BJ (cell line): ENCODE measurements at places on chromosomes 3 and 15. TPM values are rescaled to one million over a fixed set of nuclear protein-coding genes. Genes with fewer than 3 reads are reported as not detected.

- DNase-seq, result no peak
Measured at GRCh38 chr3:32705232-32705631, 20.2 kb downstream of the CNOT10 start.

DNA sequence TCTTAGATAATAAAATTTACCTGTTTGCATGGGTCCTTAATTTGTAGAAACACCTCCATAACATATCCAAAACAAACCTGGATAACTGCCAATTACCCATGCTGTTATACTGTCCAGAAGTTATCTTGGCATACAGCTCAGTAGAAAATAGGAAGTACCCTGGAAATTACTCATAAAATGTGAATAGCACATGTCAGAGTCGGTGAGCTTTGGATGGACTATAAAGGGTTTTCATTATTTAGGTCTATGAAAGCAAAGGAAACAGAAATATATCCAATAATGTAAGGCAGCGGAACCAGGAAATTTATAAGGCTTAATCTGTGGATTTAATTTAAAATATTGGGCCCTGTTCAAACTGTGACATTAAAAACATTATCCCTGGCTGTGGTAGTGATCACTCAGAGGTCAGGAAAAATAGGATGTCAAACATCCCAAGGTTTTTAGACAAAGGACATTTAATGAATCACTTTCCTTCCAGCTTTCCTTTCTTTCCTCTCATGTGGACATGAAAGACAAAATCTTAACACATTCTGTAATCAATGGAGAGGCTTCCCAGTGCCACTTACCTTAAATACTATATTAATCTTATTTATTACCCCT lies 459.0 kb upstream of the DPH6 start:
- DNase-seq, result no peak

DNA sequence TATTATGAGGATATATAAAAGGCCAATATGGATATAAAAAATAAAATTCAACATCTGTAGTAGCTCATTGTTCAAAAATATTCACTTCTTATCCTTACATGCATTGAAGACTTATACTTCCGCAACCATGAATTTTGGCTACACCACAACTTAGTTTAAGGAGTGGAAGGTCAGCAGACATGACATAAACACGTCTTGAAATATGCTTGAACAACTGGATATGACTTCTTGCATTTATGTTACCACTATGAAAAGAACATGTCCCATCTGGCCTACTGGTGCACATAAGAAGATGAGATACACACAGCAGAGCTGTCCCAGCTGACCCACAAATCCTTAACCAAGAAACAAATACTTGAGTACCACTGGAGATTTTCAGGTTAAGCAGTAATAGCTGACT lies 52.1 kb downstream of the MYO9A start:
- no peak for DNase-seq

- no peak for DNase-seq
Measured at GRCh38 chr15:38389924-38390542, 63.9 kb upstream of the FAM98B start.

GRCh38 chr15:86231864-86232721 lies 152.4 kb downstream of the AGBL1 start:
- no peak for DNase-seq

TMEM212 gene
- not detected in 2 replicates for polyA plus RNA-seq

ZKSCAN7 gene
- polyA plus RNA-seq, result 4.7 and 4.8 TPM in 2 replicates

CASR gene
- polyA plus RNA-seq, result not detected in 2 replicates

GABRB3 gene
- polyA plus RNA-seq, result 2.3 and 2.6 TPM in 2 replicates
